ENCODE measurements at places on chromosomes 13 and 19. TPM values are rescaled to one million over a fixed set of nuclear protein-coding genes. Genes with fewer than 3 reads are reported as not detected.

The ZNF763 gene
- total RNA-seq, result 17.7 TPM

The MISP3 gene
- total RNA-seq, result 0.68 TPM

The FIZ1 gene
- total RNA-seq, result 10.8 TPM

The PEAK3 gene
- not detected for total RNA-seq

The ONECUT3 gene
- 0.09 TPM for total RNA-seq

The RDH8 gene
- total RNA-seq, result not detected

The ZC3H13 gene
- total RNA-seq, result 22.7 TPM

The RUBCNL gene
- 0.80 TPM for total RNA-seq

The CCDC70 gene
- not detected for total RNA-seq

The CLEC17A gene
- total RNA-seq, result 0.31 TPM

The NCR1 gene
- total RNA-seq, result not detected

The AMER2 gene
- not detected for total RNA-seq

The C1QTNF9B gene
- not detected for total RNA-seq

GRCh38 chr13:94063096-94063495 is 416.4 kb downstream of the DCT start:
- H3K4me1 ChIP-seq, result peaks cover 10% of the 10 kb centered on the region
- H3K36me3 ChIP-seq, result no peaks in the 10 kb centered on the region
- H3K27ac ChIP-seq, result no peak overlapping the region
- H3K27me3 ChIP-seq, result no peaks in the 10 kb centered on the region
- no peak overlapping the region for H3K4me3 ChIP-seq
- no peak for DNase-seq

- no peak for DNase-seq
- no peak overlapping the region for H3K27ac ChIP-seq
- no peaks in the 10 kb centered on the region for H3K4me1 ChIP-seq
Observed at GRCh38 chr13:98385606-98386005, 191.3 kb downstream of the STK24 start.

- no peaks in the 10 kb centered on the region for H3K36me3 ChIP-seq
- H3K4me3 ChIP-seq, result no peak overlapping the region
- peaks cover 13% of the 10 kb centered on the region for H3K4me1 ChIP-seq
- no peaks in the 10 kb centered on the region for H3K27me3 ChIP-seq
Observed at GRCh38 chr13:41006306-41006705, 12.8 kb downstream of the ELF1 start.

DNA sequence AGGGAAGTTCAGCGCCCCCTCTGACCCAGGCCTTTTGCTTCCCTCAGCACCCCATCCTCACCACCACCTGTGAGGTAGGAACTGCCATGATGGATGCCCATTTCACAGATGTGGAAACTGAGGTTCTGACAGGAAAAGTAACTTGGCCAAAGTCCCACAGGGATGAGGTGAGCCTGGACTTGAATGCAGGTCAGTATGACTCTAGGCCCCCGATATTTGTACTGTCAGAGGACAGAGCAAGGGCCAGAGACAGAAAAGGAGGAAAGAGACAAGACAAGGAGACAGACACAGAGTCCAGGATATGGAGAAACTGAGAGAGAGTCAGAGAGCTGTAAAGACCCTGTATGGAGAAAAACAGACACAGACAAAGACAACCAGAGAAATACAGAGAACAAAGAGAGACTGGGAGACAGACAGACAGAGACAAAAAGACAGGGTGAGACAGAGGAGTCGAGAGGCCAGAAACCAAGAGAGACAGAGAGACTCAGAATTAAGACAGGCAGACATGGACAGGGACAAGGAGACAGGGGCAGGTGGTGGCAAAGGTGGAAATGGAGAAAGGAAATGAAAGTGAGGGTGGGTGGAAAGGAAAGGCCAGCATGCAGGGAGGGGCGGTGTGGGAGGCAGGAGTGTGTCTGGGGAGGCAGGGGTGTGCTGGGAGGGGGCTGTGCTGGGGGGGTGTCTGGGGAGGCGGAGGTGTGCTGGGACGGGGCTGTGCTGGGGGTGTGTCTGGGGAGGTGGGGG is 5.0 kb downstream of the ERFL start:
- no peaks in the 10 kb centered on the region for H3K36me3 ChIP-seq
- H3K4me3 ChIP-seq, result no peak overlapping the region
- no peak for DNase-seq
- H3K27ac ChIP-seq, result no peak overlapping the region

DNA sequence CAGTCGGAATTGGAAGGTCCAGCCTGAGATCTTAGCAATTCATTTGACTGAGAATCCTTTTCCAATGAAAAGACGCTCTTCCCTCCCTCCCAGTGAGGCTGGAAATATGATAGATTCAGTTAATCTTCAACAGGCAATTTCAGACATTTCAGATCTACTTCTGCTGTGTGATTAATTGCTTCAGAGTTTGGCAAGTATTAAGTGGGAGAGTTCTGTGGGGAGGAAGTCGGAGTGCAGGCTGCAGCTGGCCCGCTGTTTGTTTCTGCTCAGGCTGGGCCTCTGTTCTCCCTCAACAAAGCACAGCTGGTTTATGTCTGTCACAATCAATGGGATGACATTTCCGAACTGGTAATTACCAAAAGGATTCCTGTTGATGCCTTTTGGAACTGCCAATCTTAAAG is 178.2 kb downstream of the NDFIP2 start:
- peak; percentile 73 for DNase-seq
- no peaks in the 10 kb centered on the region for H3K36me3 ChIP-seq
- no peaks in the 10 kb centered on the region for H3K27me3 ChIP-seq

DNA sequence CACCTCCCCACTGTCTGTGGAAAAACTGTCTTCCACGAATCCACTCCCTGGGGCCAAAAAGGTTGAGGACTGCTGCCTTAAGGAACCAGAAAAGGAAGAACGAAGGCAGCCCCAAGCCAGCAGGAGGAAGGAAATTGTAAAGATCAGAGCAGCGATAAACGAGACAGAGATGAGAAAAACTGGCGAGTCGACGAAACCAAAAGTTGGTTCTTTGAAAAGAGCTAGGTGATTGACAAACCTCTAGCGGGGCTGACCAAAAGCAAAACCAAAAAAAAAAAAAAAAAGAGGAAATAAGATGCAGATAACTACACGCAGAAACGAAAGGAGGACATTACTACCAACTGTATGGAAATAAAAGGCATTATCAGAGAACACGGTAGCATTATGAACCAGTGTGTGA is 76.9 kb downstream of the GADD45B start:
- H3K4me3 ChIP-seq, result no peak overlapping the region
- H3K4me1 ChIP-seq, result peaks cover 4% of the 10 kb centered on the region
- no peak for DNase-seq
- no peak overlapping the region for H3K27ac ChIP-seq
- H3K27me3 ChIP-seq, result no peaks in the 10 kb centered on the region

- H3K36me3 ChIP-seq, result no peaks in the 10 kb centered on the region
- H3K4me3 ChIP-seq, result no peak overlapping the region
- no peaks in the 10 kb centered on the region for H3K27me3 ChIP-seq
- H3K4me1 ChIP-seq, result no peaks in the 10 kb centered on the region
- no peak overlapping the region for H3K27ac ChIP-seq
- peak; percentile 24 for DNase-seq
Observed at GRCh38 chr13:37074703-37075102, 15.2 kb upstream of the SUPT20H start.

- H3K27ac ChIP-seq, result no peak overlapping the region
- DNase-seq, result no peak
- no peaks in the 10 kb centered on the region for H3K27me3 ChIP-seq
- H3K4me3 ChIP-seq, result no peak overlapping the region
- peaks cover 23% of the 10 kb centered on the region for H3K4me1 ChIP-seq
- H3K36me3 ChIP-seq, result no peaks in the 10 kb centered on the region
Observed at GRCh38 chr13:46641274-46642081, 88.5 kb downstream of the LRCH1 start.

DNA sequence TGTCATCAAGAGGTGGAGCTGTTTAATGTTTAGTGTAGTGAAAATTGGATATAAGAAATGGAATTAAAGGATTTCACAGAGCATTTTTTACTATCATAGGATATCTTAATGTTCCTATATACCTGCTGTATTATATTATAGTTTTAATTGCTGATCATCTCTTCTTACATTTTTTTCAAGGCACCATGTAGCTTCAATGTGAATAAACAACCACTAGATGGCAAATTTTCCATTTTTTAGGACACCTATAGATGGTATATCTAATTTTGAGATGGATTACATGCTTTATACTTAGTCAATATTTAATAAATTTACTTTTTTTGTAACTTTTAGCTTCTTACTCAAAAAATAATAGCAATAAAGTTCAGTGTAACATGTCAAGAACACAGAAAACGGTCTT is 9.0 kb upstream of the ATXN8OS start:
- peaks cover under 1% of the 10 kb centered on the region for H3K27me3 ChIP-seq
- no peak overlapping the region for H3K27ac ChIP-seq
- no peaks in the 10 kb centered on the region for H3K4me1 ChIP-seq
- no peak for DNase-seq
- no peaks in the 10 kb centered on the region for H3K36me3 ChIP-seq

DNA sequence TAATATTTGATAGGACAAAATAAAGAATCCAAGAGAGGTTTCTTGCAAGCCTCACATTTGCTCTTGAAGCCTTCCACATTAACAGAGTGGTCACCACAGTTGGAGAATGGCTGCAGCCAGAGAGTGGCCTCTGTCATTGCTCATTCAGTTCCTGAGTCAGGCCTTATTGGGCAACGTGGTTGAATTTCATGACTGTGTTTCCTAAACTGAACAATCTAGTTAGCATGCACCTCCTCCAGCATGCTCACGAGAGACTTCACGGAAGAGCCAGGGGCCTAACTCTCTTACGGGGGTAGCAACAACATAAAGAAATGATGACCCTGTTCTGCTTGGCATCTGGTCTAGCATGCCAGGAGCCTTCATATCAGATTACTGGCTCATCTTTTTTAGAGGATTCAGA is 9.6 kb upstream of the UBL3 start:
- no peaks in the 10 kb centered on the region for H3K36me3 ChIP-seq
- H3K27me3 ChIP-seq, result no peaks in the 10 kb centered on the region
- no peak overlapping the region for H3K4me3 ChIP-seq
- DNase-seq, result no peak
- no peak overlapping the region for H3K27ac ChIP-seq

- H3K36me3 ChIP-seq, result no peaks in the 10 kb centered on the region
- H3K27me3 ChIP-seq, result no peaks in the 10 kb centered on the region
- no peak overlapping the region for H3K4me3 ChIP-seq
- H3K27ac ChIP-seq, result no peak overlapping the region
- H3K4me1 ChIP-seq, result no peaks in the 10 kb centered on the region
- DNase-seq, result no peak
Observed at GRCh38 chr13:70884196-70884595, 775.9 kb upstream of the KLHL1 start.

GRCh38 chr13:50133358-50133953 is 118.2 kb downstream of the KCNRG start:
- no peak overlapping the region for H3K27ac ChIP-seq
- peaks cover 92% of the 10 kb centered on the region for H3K27me3 ChIP-seq
- H3K36me3 ChIP-seq, result no peaks in the 10 kb centered on the region
- peaks cover 40% of the 10 kb centered on the region for H3K4me1 ChIP-seq

DNA sequence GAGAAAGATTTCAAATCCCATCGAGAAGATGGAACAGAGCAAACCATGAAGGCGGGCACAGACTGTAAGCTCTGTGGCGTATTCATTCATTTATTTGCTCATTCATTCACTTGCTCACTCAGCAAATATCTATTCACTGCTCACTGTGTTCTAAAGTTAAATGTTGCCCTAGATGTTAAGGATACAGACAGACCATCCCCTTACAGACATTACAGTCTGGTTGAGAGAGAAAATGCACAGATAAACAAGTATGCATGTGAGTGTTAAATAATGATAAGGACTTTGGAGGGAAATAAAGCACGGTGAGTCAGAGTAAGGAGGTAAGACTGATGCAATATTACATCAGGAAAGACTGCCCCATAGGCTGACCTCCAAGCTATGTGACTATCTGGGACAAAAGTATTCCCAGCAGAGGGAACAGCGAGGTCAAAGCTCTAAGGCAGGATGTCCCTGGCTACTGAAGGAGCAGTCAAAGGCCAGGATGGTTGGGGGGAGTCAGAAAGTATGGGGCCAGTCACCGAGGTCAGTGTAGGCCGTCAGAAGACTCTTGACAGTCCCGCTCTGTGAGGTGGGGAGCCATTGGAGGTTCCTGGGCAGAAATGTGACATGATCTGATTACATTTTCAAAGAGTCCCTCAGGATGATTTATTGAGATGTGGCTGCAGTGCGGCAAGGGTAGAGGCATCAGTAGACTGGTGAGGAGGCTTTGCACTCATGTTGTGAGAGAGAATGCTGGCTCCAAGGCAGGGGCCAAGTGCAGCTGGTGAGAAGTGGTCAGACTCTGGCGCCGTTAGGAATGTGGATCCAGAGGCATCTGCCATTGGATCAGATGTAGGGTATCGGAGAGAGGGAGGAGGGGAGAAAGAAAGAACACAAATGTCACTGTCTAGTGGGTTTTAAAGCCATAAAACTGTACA is 37.9 kb downstream of the MBNL2 start:
- H3K27me3 ChIP-seq, result no peaks in the 10 kb centered on the region
- no peak overlapping the region for H3K4me3 ChIP-seq
- H3K4me1 ChIP-seq, result no peaks in the 10 kb centered on the region

- no peak for DNase-seq
- no peaks in the 10 kb centered on the region for H3K4me1 ChIP-seq
- H3K4me3 ChIP-seq, result no peak overlapping the region
- H3K36me3 ChIP-seq, result no peaks in the 10 kb centered on the region
Observed at GRCh38 chr13:75745387-75745786, 109.3 kb downstream of the LMO7 start.

- no peak for DNase-seq
- H3K4me1 ChIP-seq, result peaks cover 10% of the 10 kb centered on the region
- H3K27me3 ChIP-seq, result no peaks in the 10 kb centered on the region
- H3K27ac ChIP-seq, result no peak overlapping the region
Observed at GRCh38 chr13:34620862-34621261, 321.2 kb upstream of the NBEA start.

DNA sequence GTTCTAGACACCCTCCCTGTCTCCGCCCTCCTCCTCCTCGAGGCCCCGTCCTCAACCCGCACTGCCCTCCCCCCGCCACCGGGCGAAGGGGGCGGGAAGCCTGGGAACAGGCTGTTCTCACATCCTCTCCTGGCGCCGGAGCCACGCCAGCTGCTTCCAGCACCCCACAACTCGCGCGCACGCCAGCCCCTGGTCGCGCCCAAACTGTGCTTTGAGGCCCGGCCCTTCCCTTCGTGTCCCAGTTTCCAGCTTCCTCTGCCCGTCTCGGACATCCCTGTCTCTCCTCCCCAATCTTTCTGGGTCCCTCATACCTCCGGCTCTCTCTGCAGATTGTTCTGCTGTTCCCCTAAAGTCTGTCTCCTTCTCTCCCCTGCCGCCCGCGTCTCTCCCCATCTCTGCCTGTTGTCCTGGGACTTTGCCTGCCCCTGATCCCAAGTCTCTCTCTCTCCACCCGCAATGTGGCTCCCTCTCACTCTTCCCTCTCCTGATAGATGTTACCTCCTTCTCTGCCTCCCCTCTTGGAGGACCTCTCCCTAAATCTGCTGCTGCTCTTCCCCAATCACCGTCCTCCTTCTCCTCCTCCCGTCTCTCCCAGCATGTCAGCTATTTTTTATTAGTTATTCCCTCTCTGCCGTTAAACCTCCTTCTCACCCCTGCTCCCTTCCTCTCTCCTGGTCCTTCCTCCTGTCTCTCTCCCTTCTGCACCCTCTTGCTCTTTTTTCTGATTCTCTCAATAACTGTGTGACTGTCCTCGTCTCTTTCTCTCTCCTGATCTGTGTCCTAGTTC is 14.2 kb downstream of the DPF1 start:
- no peaks in the 10 kb centered on the region for H3K36me3 ChIP-seq
- DNase-seq, result peak; percentile 87
- H3K27ac ChIP-seq, result peak overlapping the region; percentile 74
- H3K4me1 ChIP-seq, result peaks cover 42% of the 10 kb centered on the region
- no peaks in the 10 kb centered on the region for H3K27me3 ChIP-seq

GRCh38 chr19:1455002-1455335 is 5.0 kb downstream of the APC2 start:
- peaks cover 95% of the 10 kb centered on the region for H3K27me3 ChIP-seq
- no peak overlapping the region for H3K27ac ChIP-seq
- DNase-seq, result no peak
- H3K4me3 ChIP-seq, result no peak overlapping the region
- peaks cover 30% of the 10 kb centered on the region for H3K4me1 ChIP-seq

Measured in neural progenitor cell (in vitro differentiated cells).